Cerebellar cortex (tissue), 1 donor: ENCODE measurements at places on chromosomes 1 and 21.

DNA sequence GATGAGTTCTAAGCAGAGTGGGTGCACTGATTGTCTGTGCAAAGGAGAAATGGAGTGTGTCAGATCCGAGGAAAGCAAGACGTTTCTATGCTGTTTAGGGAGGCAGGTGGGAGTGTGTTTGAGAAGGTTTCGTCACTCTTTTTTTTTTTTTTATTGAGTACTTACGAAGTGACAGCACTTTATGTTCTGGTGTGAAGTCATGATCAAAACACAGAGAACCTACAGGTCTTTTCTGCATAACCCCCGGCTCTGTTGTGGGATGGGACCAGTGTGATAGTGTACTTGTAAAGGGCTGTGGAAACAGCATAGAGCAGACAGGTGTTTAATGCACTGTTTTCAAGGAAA is 26.7 kb downstream of the MIA3 start:
- no peak for DNase-seq

GRCh38 chr1:186016856-186017255 is 282.7 kb downstream of the HMCN1 start:
- no peak for DNase-seq

DNA sequence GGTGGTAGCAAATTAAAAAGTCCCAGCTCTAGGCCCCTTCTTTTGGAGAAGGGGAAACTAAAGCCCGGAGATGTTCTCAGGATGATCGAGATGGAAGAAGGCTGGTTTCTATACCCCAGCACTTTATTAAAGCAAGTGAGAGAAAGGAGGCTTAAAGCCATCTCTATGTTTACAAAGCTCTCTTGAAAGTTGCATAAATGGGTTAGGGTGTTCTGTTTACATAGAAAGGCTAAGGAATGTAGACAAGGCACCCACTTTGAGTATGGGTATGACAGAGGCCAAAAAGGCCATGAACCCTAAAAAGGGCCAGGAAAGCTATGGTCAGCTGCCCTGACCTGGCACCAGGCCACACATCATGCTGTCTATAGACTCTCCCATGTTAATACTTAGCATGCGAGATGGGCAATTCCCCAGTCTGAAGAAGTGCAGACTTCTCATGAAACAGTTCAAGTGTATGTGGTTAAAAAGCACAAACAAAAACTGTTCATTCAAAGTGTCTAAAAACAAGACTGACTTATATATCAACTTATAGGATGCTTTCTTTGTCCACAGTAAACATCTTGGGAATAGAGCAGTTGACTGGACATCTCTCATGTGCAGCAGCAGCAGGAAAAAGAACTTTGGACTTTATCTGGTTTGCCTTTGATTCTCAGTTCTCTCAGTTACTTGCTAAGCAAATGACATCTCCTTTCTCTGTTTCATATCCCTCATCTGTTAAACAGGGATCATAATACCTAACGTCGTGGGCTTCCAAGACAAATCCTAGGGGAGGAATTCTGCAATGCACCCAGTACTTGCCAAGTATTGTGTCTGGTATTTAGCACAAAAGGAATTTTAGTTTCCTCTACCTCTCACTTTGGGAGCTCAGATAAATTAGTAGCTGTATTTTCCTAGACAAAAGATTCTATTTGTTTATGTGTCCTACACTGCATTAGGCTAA is 521.6 kb downstream of the PLPP3 start:
- DNase-seq: no peak

DNA sequence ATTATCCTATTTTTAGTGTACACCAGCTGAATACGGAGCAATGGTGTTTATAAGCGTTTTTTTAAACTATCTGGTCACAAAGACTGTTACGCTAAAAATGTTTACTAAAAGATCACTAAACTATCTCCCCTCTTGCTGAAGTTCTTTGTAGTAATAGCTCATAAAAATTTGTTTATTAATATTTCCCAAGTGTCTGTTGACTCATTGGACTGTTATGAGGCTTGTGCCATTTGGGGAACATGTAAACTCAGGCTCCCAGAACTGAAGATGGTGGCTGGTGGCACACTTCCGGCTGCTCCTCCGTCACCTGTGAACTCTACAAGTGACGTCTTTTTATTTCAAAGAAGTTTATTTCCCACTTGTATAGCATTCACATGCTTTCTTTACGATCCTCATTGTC is 46.3 kb downstream of the AIDA start:
- no peak for DNase-seq

- no peak for DNase-seq
Observed at GRCh38 chr1:55127827-55128343, 87.3 kb downstream of the USP24 start.

GRCh38 chr1:30864681-30865080 is 43.9 kb downstream of the SDC3 start:
- DNase-seq: no peak

GRCh38 chr1:215226757-215227156 is 144.2 kb downstream of the KCNK2 start:
- no peak for DNase-seq

GRCh38 chr1:230163205-230163604 is 96.2 kb downstream of the GALNT2 start:
- no peak for DNase-seq
